Tongue (tissue), 3 donors: ENCODE measurements at places on chromosomes 16 and 17. TPM values are rescaled to one million over a fixed set of nuclear protein-coding genes. Genes with fewer than 3 reads are reported as not detected.

DNA sequence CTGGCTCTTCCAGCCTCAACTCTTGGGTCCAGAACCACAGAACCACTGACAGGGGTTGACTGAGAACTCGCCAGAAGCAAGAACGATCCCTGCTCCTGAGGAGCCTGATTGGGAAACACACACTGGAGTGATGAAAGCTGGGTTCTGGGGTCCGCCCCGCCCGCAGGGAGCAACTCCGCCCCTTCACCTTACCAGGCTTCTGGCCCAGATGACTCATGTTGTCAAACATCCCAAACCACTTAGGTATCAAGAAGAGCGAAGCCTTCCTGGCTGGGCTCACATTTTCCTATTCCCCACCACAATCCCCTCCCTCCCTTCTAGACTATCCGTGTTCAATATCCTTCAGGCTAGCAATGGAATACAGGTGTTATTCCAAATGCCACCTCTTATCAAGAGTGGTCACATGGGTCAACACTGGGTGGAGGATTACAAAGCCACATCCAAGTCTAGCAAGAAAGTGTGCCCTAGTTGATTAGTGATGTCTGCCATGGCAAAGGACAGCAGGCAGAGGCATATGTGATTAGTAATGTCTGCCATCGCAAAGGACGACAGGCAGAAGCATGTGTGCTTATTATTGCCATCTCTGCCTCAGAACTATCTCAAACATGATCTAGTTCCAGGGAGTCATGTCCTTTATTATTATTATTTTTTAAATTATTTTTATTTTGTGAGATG, 70.5 kb downstream of the TIMM22 start:
- no peak for DNase-seq

Gene IGSF6
- 1.3 TPM for total RNA-seq

DNA sequence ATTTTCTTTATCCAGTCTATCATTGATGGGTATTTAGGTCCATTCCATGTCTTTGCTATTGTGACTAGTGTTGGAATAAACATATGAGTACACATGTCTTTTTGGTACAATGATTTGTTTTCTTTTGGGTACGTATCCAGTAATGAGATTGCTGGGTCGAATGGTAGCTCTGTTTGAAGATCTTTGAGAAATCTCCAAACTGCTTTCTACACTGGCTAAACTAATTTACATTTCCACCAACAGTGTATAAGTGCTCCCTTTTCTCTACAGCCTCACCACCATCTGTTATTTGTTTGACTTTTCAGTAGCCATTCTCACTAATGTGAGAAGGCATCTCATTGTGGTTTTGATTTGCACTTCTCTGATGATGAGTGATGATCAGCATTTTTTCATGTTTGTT, 103.7 kb downstream of the GOSR1 start:
- DNase-seq, result no peak

- no peak for DNase-seq
Measured at GRCh38 chr16:81451753-81452680, 7.4 kb downstream of the CMIP start.

- no peak for DNase-seq
Measured at GRCh38 chr17:73391331-73392265, 79.8 kb upstream of the CDC42EP4 start.

Gene SPNS2
- total RNA-seq, result 19.9 TPM

DNA sequence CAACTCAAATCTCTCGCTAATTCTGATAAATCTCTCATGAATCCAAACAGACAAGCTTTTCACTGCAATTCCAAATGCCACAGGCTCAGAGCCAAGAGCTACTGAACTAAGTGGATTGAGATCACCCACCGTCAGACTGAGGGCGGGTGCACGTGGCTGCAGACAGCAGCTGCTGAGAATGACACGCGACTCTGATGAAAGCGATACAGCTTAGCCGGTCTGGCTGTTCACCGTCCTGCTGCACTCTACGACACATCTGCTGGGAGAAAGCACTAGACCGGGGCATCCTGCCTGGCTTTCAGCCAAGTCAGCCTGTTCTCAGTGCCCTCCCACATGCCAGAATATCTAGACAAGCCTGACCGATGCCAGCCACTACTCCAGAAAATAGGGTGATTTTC, 42.6 kb downstream of the KLHDC4 start:
- DNase-seq, result peak; percentile 96

- DNase-seq, result peak; percentile 72
Measured at GRCh38 chr17:72273289-72274056, 152.7 kb downstream of the SOX9 start.

DNA sequence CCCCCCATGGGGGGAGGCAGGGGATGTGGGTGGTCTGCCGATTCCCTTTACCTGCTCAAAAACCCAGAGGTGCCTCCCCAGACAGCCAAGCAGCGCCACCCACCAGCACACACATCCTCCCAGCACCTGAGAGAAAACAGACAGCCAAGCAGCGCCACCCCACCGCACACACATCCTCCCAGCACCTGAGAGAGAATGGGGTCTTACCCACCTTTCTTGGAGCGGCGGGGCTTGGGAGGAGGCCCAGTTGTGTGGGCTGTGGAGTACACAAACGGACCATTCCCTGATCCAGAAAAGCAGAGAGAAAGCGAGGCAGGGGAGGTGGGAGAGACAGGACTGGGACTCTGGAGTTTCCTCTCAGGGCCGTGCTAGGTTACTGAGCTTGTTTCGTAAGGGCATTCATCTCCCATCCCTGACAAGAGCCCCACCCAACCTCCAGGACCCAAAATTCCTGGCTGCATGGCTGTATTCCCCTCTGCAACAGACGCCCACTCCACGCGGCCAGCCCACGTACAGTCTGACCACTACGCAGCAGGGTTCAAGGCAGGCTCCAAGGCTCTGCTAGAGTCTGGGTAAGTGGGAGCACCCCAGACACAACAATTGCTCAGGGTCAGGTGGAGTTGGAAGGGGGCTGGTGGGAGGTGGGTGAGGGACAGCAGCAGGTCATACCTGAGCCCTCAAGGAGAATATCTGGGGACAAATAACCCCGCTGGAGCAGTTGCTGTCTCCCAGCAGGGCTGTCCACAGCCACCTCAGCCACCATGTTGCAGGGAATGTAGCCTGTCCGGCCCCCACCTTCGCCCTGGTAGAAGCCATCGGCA, 22.3 kb downstream of the TSPOAP1 start:
- no peak for DNase-seq

DNA sequence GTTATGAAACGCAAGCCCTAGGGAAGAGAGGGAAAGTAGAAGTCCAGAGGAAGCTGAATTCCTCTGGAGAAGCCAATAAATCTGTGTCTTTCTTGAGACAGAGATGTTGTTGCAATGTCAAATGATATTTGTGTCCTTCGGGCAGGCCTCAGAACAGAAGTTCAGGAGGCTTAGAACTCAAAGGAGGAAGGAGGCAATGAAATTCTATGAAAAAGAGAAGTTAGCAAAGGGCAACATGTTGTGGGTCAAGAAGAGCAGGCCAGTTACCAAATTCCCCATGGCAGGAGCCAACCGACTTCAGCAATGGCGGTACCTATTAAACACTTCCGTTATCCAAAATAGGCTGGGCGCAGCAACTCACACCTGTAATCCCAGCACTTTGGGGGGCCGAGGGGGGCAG, 109.0 kb upstream of the DHX40 start:
- DNase-seq, result no peak

DNA sequence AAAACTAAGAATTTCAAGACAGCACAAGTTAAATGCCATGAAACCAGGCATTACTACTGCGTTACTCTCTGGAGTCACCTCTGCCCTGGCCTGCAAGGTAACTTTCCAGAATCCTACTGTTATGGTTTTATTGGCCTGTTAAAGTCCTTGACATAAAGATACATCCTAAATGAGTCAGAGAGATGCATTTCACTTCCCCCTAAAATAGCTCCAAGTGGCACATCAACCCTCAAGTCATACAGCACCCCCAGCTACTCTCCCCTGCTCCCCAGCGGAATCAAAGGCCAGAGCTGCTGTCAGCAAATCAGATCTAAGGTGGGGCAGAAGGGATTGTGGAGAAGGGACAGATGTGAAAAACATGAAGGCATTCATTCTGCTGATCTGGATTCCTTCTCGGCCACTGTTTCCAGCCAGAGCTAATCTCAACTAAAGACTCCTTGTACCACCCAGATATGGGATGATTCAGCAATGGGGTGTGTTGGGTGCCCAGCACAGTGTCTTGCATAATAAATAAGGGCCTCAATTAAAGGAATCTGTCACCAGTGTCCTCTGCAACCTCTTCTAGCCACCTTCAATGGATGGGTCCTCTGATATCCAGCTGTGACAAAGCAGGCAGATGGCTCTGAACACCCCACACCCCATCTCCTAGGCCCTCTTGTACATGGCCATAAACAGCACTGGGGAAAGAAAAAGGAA, 8.5 kb upstream of the CCL1 start:
- no peak for DNase-seq

Gene DBF4B
- 5.3 TPM for total RNA-seq

GRCh38 chr17:65359016-65359415, 202.4 kb downstream of the AXIN2 start:
- DNase-seq, result no peak

GRCh38 chr16:50271148-50272041, 5.0 kb downstream of the ADCY7 start:
- no peak for DNase-seq

Gene KRTAP9-8
- total RNA-seq, result not detected

Gene SLX1A
- total RNA-seq, result 13.7 TPM

Gene PLD6
- 11.8 TPM for total RNA-seq

Gene ITGAL
- total RNA-seq, result 3.7 TPM

Gene TBX2
- total RNA-seq, result 10.5 TPM

DNA sequence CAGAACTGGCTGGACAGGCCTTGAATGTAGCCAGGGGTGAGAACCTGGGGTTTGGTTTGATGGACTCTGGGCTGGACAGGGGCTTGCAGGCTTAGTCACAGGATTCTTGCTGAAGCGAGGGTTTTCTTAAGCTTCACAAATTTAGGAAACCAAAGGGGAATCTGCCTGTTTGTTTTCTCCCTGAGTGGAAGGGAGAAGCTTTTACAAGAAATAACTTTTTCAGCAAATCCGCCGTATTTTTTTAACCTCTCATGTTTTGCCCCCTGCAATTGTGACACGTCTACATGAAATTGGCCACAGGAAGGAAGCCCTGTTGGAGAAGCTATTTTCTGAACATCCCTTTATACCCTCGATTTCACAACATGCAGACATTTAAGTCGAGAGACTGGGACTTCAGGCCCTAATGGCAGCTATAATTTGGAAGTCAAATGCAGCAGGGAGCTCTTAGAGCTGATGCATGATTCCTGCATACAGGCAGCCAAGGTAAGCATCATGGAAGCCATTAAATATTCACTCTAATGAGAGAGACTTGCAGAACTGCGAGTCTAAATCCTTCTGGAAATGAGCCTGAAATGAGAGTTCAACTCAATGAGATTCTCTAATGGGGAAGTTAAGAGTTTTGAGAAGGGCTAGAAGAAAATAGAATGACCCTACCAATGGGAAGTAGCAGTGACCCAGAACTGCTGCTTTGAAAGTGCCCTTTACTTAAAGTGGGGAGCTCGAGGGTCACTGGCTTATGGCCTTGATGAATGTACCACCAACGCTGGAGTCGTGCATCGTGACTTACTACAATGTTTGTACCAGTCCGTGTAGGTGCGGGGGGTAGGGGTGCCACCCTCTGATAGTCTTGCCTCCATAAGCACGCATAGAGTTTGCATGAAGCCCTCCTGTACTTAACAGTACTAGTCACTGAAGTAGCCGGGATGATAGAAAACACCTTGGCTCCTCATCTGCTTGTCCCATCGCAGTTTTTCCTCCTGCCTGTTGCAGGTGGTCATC, 45.1 kb upstream of the IRF8 start:
- no peak for DNase-seq

Gene SHCBP1
- 14.4 TPM for total RNA-seq

Gene RAB37
- 1.9 TPM for total RNA-seq

GRCh38 chr17:50169121-50169764, 3.4 kb downstream of the SGCA start:
- peak; percentile 77 for DNase-seq

- DNase-seq, result peak; percentile 60
Measured at GRCh38 chr17:5785867-5786509, 201.7 kb upstream of the NLRP1 start.

Gene PIK3R6
- total RNA-seq, result 1.6 TPM

GRCh38 chr16:3175157-3176093, 12.6 kb upstream of the OR1F1 start:
- DNase-seq, result no peak

DNA sequence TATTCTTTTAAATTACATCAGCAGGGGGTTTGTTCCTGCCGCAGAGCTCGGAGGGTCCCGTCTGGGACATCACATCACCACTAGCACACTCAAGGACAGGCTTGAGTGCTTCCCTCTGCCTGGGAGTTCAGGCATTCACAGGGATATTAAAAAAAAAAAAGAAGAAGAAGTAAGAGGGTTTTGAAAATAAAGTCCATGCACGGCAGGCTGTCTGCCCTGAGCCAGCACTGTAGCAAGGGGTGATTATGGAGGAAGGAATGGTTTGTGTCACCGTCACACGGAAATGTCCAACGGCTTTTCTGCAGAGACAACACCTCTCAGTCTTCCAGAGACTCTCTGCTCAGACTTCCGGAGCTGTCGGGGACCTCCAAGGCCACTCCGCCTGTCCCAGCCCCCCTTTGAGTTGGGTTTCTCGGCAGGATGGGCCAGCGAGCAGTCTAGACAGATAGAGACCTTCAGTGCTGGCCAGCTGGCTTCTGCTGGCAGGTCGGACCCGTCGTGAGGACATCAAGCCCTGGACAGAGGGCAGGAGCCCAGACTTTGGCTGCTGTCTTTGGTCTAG, 33.6 kb downstream of the MEOX1 start:
- peak; percentile 61 for DNase-seq

Gene CCL11
- not detected for total RNA-seq

GRCh38 chr17:69535016-69535570, 120.6 kb downstream of the MAP2K6 start:
- no peak for DNase-seq

- peak; percentile 99 for DNase-seq
Measured at GRCh38 chr17:7889166-7889955, 772 bp downstream of the CHD3 start.

- peak; percentile 67 for DNase-seq
Measured at GRCh38 chr16:8346294-8346693, 244.0 kb downstream of the TMEM114 start.

Gene BIRC5
- total RNA-seq, result 20.1 TPM

Gene KRTAP4-6
- not detected for total RNA-seq
